ENCODE measurements at places on chromosomes 1 and 21.

GRCh38 chr1:228306275-228307217, 98.7 kb downstream of the OBSCN start:
- no peak for DNase-seq

DNA sequence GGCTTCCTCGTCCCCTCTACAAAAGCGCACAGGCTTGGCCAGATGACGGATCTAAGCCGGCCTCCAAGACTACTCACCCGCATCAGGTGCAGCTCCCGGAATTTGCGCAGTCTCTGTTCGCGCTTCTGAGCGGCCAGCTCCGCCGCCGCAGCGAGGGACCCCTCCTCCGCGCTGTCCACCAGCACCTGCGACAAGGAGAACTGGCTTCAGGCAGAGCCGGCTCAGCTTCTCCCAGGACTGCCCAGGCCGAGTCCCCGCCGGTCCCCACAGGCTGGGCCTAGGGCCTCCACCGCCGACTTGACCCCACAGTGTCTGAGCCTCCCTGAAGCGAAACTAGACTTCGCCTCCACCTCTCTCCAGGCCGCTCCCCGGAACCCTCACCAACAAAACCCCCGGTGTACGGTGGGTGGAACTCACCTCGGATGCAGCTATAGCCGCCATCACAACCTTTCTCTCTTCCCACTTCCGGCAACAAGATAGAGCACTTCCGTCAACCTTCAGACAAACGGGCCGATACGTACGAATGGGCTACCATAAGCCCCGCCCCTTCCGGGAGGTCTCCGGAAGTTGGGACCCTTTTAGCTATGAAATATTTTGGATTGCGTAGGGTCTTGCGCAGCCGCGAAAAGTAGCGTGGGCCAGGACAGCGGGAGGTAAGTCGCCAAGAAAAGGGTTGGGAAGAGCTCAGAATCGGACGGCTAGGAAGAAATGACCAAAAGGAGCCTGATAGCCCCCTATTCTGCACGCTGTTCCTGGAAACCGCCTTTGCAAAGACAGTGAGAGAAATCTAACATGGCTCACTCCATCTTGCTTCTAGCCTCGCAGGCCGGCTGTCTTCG, at the start of gene SYF2:
Gene SYF2 (minus strand): TSS at position 476 of the 839 bp plus-strand sequence. CDS start 35 bp downstream, at position 441.
- DNase-seq = peak; percentile 74

DNA sequence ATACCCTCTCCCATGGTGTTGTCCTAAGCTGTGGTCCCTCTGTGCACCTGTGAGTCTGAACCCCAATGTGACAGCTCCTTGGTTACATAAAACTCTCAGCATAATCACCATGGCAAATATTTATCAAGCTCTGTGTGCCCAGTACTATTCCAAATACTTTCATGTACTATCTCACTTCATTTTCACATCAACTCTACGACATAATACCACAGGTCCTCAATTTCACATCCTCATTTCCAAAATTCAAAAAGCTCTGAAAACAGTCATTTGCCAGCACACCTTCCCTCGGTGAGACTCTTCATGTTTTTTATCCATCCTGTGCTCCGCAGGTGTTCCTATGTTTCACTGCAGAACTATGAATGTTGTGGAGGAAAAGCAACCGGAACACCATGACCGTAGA, 12.4 kb upstream of the CREG1 start:
- DNase-seq = no peak

GRCh38 chr1:18934205-18935000, 22.1 kb downstream of the IFFO2 start:
- no peak for DNase-seq

GRCh38 chr1:40628903-40629292, 36.6 kb downstream of the RIMS3 start:
- DNase-seq = no peak
